ENCODE measurements at places on chromosomes 3 and 15. TPM values are rescaled to one million over a fixed set of nuclear protein-coding genes. Genes with fewer than 3 reads are reported as not detected.

The CNOT10 gene
- total RNA-seq, result 12.5 TPM

The MYLK gene
- 563 TPM for total RNA-seq

The ITIH1 gene
- total RNA-seq, result not detected

DNA sequence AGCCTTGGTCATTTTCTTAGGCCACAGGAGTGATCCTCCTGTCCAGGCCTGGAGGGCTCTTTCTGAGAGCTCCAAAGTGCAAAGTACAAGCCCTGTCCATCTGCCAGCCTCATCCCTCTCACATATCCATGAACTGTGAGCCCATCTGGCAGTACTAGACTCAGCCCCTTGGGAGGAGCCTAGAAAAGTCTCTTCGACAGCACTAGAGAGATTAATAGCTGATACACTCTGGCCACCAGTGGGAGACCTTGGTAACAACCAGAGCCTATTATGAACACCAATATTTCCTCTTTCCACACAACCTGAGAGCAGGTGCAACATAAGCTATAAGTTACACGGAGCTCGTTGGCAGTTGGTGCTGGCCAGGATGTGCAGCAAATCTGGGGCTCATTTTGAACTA, 59.5 kb upstream of the DCLK3 start:
- no peak for DNase-seq

DNA sequence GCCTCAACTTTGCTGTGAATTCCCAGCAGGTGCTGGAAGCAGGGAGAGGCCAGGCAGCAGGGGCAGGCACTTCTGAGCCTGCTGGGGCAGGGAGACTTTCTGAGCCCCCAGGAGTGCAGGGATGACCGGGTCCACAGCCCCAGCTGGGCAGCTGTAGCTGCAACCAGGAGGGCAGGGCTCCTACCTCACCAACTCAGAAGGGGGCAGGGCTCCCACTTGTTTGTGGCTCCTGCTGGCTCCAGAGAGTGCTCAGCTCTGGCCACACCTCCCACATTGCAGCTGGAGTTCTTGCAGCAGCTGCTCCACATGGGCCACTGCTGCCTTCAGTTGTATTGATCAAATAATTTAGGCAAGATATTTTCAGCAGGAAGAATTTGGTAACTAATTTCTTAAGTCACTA, 812.3 kb downstream of the NSUN3 start:
- no peak for DNase-seq

Measured in thoracic aorta (tissue), 2 donors.